ENCODE measurements at places on chromosomes 1 and 21.

DNA sequence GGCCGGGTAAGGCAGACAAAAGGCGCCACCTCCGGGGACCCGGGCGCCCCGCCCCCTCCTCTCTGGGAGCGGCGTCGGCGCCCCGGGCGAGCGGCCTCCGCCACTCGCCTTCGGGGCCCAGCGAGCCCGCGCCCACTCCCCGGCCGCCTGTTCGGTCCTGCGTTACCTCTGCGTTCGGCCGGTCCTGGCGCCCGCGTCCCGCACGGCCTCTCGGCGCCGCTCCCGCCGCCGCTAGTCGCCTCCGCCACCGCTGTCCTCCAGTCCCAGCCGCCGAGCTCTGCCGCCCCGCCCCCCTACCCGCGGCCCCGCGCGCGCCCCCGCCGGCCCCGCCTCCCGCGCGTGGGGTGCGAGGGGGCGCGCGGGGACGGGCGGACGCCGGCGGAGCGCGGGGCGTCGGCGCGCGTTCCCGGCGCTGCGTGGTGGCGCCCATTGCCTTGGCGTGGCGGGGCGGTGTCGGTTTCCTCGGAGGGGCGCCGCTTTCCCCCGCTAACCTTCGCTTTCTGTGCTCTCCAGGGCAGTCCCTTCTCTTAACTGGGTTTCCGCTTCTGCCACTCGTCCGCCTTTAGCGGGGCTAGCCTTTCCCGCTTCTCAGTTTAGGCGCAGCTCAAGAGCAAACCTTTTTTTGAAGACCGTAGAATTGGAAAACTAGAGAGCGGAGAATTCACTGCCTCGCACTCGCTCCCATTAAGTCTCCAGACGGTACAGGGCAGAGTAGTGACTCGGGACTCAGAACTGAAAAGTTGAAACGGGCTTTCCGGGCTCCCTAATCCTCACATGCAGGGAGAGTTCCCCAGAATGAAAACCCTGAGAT lies at the start of gene HP1BP3:
Gene HP1BP3 (minus strand): TSS at position 279 of the 811 bp plus-strand sequence. CDS start 6,867 bp downstream, outside the sequence.
- no peak for DNase-seq

GRCh38 chr1:83691953-83692500 lies 306.9 kb downstream of the TTLL7 start:
- no peak for DNase-seq

GRCh38 chr1:89888480-89889322 lies 67.9 kb downstream of the LRRC8D start:
- DNase-seq: no peak

GRCh38 chr1:242641461-242641860 lies 117.0 kb upstream of the PLD5 start:
- no peak for DNase-seq

DNA sequence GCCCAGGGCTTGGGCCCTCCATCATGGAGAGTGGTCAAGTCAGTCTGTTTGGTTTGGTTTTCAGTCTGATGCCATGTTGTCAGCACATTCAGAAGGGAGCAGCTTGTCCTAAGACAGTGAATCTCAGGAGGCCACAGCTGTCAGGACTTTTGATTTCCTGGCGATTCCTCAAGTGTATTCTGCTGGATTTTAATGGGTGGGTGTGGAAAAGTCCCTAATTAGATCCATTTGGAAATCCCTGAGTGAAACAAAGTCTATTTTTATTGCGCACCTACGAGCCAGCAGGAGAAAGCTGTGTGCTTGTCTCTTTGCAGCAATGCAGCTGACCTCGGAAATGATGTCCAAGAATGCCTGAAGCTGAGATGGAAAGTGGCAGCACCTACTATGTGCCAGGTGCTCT lies 21.6 kb upstream of the FHAD1 start:
- DNase-seq: no peak

GRCh38 chr1:231393668-231394067 lies 28.4 kb downstream of the EGLN1 start:
- DNase-seq: no peak

- no peak for DNase-seq
Measured at GRCh38 chr1:207430602-207431001, 23.5 kb upstream of the CR2 start.

GRCh38 chr1:98072047-98072446 lies 151.2 kb upstream of the DPYD start:
- no peak for DNase-seq

GRCh38 chr21:44932408-44933181 lies 7.2 kb upstream of the SLX9 start:
- DNase-seq: no peak

- no peak for DNase-seq
Measured at GRCh38 chr1:31607360-31607759, 10.1 kb upstream of the HCRTR1 start.

All from NCI-H187 treated with DMSO at 0.1 percent for 48 hours (cell line).